ENCODE measurements at places on chromosomes 4 and X. TPM values are rescaled to one million over a fixed set of nuclear protein-coding genes. Genes with fewer than 3 reads are reported as not detected.

GRCh38 chr4:4440333-4441061, 53.6 kb downstream of the NSG1 start:
- DNase-seq, result no peak

- peak; percentile 72 for DNase-seq
These were observed 13.3 kb downstream of the OFD1 start for GRCh38 chrX:13747836-13748235.

DNA sequence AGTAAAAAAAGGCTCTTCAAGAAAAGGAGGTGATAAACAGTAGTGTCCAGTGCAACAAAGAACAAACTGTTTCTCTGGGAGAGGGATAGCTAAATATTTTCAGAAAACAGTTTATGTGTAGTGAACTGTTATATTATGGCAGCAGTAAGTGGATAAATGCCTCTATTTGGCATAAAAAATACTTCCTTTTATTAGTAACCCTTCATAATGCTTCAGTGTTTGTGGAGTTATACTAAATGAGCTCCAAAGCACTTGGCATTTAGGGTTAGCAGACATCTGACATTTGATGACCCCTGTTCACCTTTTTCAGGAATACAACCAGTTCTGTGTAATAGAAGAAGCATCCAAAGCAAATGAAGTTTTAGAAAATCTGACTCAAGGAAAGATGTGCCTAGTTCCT, 31.9 kb downstream of the TRAPPC11 start:
- DNase-seq, result no peak

DNA sequence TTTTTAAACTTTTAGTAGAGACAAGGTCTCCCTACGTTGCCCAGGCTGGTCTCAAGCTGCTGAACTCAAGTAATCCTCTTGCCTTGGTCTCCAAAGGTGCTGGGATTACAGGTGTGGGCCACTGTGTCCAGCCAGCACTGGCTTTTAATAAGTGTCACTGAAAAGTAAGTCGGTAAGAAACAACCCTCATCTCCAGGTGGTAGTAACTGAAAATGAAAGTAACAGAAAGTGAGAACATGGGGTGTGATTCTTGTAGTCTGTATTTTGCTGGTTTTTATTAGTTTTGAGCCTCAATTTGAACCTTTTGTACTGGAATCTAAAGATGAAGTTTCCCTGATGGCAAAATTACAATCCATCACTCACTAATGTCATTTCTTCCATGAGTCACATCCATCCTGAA, 238.1 kb upstream of the AGA start:
- no peak for DNase-seq

DNA sequence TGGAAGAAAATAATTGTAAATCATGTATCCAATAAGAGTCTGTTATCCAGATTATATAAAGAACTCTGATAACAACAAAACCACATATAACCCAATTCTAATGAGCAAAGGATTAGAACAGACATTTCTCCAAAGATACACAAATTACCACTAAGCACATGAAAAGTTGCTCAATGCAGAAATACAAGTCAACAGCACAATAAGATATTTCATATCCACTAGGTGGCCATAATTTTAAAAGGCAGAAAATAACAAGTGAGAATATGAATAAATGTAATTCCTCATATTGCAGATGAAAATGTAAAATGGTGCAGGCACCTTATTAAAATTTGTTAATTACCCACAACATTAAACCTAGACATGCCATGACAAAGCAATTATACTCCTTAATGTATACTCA, 73.9 kb upstream of the ZCCHC13 start:
- no peak for DNase-seq

DNA sequence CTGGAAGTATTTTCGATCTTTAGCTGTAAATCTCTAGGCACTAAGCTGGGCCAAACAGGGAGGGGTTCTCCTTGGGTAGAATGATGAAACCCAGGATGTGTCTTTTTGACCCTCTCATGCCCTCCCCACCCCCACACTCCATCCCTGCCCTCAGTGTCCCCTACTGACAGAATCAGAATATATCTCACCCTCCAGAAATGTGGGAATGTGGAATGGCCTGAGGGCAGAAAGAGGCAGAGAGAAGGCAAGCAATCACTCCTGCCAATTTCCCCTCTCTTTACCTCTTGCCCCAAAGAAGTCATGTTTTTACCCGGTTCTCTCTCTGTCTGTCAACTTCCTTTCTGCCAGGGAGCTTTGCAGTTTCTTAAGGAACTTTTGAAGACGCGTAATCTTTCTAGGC, 34.4 kb downstream of the RAP2C start:
- no peak for DNase-seq

DNA sequence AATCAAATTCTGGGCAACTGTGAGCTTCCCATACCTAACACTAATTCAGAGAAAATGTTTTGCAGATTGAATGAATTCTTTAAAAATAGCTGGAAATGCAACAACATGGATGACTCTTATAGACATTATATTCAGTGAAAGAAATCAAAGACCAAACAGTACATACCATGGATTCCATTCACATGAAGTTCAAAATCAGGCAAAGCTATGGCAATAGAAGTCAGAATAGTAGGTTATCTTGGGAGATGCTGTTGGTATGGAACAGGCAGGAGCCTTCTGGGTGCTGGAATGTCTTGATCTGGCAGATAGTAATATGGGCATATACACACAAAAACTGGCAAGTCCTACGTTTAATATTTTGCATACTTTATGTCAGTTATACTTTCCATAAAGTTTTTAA, 25.5 kb upstream of the CBLL2 start:
- no peak for DNase-seq

NAP1L5 gene
- 5.6 TPM for total RNA-seq

ASB12 gene
- not detected for total RNA-seq

Measured in dermis blood vessel endothelial cell (primary cell).